ENCODE measurements at places on chromosomes 16 and 17.

GRCh38 chr16:85321509-85322271, 209.4 kb upstream of the CIBAR2 start:
- no peak for DNase-seq

GRCh38 chr16:54493594-54493993, 207.0 kb upstream of the IRX3 start:
- no peak for DNase-seq

DNA sequence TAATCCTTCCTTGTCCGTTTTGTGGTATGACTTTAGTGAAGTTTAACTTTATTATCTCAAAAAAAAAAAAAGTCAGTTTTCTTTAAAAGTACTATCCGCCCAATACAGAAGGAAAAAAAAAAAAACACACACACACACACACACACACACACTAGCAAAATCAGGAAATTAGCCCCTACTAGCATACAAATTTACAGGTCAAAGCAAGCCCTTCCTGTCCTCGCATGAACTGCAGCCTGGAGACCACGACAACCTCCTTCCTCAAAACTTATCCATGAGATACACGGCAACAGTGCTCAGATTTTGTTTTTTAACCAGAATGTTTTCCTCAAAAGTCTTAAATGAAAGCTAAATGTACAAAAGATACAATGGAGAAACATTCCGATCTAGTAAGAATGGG, 16.2 kb downstream of the NCOR1 start:
- DNase-seq: no peak

- no peak for DNase-seq
Observed at GRCh38 chr16:74748616-74749026, 26.0 kb downstream of the FA2H start.

DNA sequence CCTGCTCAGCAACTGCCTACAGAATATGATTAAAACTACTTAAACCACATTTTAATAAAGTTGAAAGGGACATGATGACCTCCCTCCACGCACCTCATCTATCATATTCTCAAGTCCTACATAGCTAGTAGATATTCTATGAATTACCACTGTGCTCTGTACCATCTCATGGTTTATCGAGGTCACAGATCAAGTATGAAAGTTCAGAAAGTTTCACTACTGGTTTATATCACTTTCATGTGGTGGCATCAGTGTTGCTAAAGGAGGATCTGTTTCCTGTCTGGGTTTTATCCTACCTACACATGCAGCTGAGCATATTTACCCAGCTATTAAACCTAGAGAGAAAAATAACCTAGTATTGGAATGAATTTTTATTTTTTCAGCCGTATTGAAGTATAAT, 214.9 kb upstream of the MON1B start:
- DNase-seq: no peak

DNA sequence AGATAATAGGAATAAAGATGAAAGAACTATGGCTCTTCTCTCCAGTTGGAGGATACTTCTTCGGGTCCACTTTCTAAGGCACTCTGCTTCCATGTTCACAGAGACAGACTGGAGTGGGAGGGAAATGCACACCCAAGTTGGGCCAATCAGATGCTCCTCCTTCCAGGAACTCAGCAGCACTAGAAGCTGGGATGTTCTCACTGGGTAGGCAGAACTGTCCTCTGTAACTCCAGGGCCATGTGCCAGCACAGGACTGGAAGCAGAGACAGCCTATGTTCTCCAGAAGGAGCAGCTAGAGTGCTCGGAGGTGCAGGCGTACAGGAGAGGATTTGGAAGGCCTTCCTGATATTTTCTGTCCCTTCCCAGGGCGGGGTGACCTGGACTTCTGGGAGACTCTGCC, 49.9 kb upstream of the SREBF1 start:
- DNase-seq: no peak

- no peak for DNase-seq
Observed at GRCh38 chr17:6187836-6188235, 117.7 kb downstream of the WSCD1 start.

- peak; percentile 47 for DNase-seq
Observed at GRCh38 chr17:41917679-41918313, 955 bp downstream of the ACLY start.

DNA sequence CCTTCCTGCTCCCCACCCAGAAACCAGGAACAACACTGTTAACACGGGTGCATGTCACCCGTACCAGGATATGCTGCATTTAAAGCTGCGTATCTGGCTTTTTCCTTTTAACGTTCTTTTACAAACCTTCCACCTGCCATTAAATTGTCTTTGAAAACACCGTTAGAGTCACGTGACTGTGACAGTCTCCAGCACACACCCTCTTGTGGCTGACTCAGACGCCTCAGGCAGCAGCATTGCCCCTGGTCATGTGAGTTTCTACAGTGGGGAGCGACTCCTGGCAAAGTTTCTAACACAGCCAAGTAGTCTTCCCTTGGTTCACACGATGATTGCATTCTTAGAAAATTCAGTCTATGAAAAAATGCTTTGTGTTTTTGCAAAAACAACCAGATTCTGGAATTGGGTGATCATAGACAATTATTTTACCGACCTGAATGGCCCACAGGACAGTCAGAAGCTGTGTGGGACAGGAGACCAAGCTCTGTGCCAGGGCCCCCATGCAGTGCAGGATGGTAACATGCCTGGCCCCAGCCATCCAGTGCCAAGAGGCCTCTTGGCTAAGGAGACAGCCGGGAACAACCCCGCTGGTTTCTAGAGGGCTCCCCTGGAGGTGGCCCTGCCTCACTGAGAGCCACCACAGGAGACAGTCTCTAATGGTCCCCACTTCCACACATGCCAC, 199.1 kb downstream of the KATNIP start:
- no peak for DNase-seq

DNA sequence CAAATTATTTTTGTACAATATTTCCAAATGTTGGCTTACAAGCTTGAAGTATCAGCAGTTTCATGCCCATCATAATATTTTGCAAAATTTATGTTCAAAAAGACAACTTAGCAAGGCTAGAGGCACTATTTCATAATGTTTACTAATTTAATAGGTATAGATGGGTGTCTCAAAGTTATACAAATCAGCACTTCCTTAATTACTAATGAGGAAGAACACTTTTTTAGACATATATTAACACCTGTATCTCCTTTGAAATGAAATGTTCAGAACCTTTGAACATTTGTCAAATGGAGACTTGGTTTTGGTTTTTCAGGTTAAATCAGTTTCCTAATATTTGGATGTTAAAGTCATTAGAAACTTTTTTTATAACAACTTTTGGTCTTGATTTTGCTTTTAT, 2.2 kb downstream of the TAT start:
- no peak for DNase-seq

GRCh38 chr16:83248735-83249463, 558.9 kb upstream of the HSBP1 start:
- no peak for DNase-seq

DNA sequence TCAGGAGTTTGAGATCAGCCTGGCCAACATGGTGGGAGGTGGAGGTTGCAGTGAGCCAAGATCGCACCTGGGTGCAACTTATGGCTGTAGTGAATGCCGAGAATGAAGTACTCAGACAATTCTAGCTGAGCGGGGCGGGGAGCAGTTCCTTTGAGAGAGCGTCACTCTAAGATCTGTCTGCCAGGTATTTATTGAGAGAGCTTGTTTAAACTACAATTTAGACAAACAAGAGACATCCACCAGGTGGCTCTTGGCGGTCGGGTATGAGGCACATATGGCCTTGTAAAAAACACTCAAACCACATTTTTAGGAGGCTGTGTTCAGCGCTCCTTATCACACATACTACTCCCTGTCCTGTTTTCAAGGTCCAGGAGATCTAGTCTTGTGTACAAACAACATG, 40.6 kb upstream of the CDH1 start:
- no peak for DNase-seq

- DNase-seq: no peak
Observed at GRCh38 chr17:31339906-31340661, 18.7 kb upstream of the EVI2A start.

DNA sequence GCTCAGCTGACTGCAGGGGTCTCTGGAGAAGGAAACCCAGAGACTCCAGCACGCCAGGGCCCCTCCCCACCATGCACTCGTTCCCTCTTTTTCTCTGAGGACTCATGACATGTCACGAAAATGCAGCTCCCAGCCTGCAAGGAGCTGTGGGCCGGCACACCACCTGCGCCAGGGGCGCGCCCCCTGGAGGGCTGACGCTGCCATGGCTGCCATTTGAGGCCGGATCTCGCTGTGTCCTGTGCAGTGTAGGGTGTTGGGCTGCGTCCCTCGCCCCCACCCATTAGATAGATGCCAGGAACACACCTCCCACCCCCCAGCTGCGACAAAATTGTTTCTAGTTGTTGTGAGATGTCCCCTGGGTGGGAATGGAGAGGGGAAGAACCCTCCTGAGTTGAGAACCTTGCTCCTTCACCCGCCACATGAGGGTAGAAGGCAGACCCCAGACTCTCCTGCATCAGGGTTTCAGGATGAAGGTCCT, 8.2 kb downstream of the SYNGR2 start:
- no peak for DNase-seq

DNA sequence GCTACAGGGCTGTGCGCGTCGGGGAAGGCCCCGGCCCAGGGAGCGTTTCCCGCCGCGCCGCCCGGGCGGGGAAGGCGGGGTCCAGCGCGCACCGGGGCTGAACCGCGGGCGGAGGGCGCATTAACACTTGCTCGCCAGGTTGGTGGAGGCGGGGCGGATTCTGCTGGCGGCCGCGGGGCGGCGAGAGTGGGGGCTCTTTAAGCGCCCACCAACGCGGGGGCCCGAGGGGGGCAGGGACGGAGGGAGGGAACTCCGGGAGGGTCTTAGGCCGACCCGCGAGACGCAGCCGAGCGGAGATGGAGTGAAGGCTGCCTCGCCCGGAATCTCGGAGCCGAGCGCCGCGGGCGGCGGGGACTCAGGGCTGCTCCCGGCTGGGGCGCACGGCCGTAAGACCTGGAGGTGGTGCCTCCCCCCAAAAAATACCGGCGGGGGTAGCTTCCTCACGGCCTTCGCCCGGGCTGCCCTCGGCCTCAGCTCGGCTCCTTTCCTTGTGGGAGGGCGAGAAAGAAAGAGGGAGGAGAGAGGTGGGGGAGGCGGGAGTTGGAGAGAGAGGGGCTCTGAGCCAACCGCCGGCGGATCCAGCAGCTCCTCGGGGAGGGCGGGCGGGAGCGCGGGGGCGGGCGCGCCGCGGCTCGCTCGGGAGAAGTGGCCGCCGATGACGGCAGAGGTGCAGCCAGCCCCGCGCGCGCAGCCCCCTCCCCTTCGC, 415 bp upstream of the FOXF1 start:
- DNase-seq: peak; percentile 34

GRCh38 chr16:12529582-12529981, 274.1 kb downstream of the CPPED1 start:
- no peak for DNase-seq

DNA sequence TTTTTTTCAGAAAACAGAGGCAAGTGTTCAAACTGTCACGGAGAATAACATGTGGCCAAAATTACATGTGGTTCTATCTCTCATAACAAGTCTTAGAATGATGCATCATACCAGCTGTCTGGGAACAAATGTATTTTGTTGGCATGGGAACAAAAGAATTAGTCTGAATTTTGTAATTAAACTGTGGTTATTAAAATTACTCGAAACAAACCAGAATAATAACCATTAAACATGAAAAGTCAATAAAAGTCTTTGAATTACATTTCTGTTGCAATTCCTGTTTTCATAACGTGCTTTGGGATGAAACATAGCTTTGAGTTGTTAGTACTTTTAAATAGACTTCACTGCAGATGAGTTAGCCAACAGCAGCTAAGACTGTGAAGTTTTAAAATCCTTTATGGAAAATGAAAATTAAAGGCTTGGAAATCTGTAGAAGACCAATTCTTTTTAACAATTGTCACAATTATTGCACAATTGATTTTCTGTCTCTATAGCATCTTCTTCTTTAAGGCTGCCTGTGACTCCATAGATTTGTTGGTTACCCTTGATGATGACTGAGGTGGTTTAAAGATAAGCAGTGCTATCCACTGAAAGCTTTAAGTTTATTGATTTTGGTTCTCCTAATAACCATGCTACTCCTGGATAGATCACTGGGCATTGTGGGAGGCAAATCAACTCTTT, 117.9 kb upstream of the AXIN2 start:
- no peak for DNase-seq

- DNase-seq: peak; percentile 8
Observed at GRCh38 chr16:81238296-81239011, at the start of gene BCO1. Gene BCO1, plus strand, starts transcription at chr16:81238689. Its CDS starts 220 bp downstream, at chr16:81238909.

DNA sequence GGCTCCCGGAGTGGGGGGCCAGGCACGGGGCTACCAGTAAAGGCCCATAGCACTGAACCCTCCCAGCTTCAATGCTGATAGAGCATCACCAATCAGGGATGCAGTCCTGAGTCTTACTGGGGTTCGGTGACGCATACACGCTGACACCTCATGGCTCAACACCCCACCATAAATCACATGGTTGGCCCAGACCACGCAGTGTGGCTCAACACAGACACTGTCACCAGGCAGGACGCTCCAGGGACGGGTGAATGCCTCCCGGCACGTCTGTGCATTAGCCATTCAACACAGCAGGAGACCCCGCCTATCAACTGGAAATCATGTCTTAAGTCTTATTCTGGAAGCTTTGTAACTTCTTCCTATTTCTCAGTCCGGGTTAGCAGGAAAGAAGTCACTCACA, 35.0 kb downstream of the NECAB2 start:
- DNase-seq: no peak

- no peak for DNase-seq
Observed at GRCh38 chr17:80720610-80721577, 176.3 kb downstream of the RPTOR start.

GRCh38 chr17:11284811-11285210, 43.8 kb downstream of the SHISA6 start:
- no peak for DNase-seq

DNA sequence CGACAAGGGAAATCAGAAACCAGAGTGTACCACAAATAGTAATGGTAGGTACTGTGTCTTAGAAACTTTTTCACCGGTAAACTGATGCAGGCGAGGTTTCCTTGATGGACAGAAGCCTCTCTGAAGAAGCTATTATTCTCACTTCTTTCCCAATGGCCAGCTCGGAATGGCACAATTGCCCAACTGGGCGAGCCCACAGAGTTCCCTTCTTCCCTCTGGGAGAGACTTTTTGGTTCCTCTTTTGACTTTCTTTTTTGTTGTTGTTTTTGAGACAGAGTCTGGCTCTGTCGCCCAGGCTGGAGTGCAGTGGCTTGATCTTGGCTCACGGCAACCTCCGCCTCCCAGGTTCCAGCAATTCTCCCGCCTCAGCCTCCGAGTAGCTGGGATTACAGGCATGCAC, 16.9 kb downstream of the SLC43A2 start:
- DNase-seq: no peak

DNA sequence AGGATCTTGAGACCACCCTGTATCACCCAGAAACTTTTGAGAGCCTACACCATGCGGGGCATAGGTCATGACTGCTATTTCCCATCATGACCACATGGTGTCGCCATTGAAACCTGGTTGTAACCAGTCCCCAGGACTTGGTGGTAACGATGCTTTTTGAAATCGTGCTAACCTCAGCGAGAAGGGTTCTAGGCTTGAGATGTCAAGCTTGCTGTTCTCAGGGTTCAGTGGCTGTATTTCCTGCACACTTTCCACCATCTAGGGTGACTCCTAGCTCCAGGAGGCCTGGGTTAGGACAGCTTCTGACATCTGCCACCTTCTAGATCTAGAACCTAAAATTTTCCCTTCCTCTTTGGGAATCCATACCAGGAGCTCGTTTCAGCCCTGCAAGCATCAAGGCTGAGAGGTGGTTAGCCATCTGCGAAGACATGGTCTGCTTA, 13.0 kb upstream of the SPNS3 start:
- peak; percentile 45 for DNase-seq
